Astrocyte of the hippocampus (primary cell): ENCODE measurements at places on chromosomes 7 and 10.

GRCh38 chr10:117075064-117075463 is 63.0 kb downstream of the VAX1 start:
- peak; percentile 5 for DNase-seq

DNA sequence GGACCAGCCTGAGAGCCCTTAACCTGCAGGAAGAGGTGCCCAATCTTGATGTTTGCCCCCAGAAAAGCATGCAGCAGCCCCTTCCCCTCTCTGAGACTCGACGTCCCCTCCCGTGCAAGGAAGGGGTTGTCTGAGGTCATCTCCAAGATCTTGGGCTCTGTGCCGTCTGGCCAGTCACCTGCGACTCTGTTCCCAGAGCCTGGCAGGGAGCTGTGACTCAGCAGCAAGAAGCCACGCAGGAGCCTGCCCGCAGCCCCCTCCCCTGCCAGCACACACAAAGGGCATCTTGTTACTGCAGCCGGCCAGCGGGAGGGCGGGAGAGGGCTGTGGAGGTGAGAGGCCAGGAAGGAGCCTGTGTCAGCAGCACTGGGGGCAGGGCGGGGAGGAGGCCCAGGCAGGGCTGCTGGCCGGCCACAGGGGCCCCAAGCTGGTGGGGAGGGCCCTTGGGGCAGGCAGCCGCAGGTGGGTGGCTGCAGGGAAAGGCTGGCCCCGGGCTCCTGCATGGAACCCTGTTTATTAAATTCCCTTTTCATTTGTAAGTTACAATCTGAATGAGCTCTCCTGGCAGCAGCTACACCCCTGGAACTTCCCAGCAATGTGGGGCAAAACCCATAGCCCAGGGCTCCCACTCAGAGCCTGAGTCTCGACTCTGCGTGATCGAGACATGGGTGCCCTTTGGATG is 103.7 kb upstream of the ZMIZ1 start:
- peak; percentile 93 for DNase-seq

DNA sequence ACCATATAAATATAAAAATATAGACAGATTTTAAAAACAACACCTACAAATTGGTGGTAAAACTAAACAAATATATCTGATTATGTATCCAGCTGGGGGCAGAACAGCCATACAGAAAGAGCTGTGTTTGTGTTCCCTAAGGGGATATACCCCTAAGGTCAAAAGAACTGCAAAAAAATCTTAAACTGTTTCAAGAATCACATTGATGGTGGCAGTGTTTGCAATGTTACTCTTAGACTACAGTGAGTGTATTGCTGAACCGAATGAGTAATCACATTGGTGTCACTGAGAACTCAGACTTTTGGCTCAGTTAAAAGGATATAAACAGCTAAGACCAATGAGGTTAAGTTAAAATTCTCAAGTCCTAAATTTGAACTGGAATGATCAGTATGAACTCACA is 27.1 kb upstream of the PTPRN2 start:
- peak; percentile 59 for DNase-seq

- no peak for DNase-seq
Observed at GRCh38 chr7:17722798-17723197, 217.5 kb downstream of the SNX13 start.

DNA sequence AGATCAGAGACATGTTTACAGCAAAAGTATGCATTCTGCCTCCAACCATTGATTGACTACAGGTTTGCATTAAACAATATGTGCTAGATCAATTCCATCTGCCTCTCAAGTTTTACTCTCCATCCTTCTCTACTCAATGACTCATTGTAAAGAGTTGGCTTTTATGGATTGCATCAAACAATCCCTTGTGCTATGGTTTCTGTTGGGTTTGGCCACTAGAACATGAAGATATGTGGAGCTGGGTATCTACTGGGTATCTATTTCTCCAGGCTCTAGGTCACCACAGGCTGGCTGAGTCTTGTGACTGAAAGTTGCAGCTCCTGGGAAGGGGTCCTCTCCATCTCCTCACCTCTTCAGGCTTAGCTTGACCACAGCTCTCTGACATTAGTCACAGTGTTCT is 204.7 kb downstream of the DGKI start:
- DNase-seq, result no peak

- DNase-seq, result no peak
Observed at GRCh38 chr7:80924090-80924489, 5.2 kb upstream of the SEMA3C start.
